ENCODE measurements at places on chromosomes 7 and 10.

GRCh38 chr7:55233001-55233400 is 132.1 kb upstream of the LANCL2 start:
- no peak for DNase-seq

GRCh38 chr7:118372530-118372929 is 148.0 kb downstream of the ANKRD7 start:
- no peak for DNase-seq

GRCh38 chr10:129397198-129397974 is 69.7 kb upstream of the MGMT start:
- no peak for DNase-seq

GRCh38 chr10:133484818-133485217 is 31.1 kb downstream of the SCART1 start:
- no peak for DNase-seq

DNA sequence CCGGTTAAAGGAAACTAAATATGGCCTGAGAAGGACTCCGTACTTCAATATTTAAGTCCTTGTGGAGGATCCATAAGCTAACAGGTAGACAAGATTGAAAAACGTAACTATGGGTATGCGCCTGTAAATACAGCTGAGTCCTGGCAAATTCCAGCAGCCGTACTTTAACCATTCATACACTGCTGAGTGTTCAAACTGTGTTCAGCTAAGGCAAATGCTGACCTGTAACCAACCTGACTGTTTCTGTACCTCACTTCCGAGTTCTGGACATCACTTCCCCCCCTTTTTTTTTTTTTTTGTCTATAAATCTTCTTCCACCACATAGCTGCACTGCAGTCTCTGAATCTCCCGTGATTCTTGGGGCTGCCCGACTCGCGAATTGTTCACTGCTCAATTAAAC is 69.1 kb downstream of the SRPK2 start:
- no peak for DNase-seq

GRCh38 chr7:84624527-84624926 is 429.9 kb upstream of the SEMA3A start:
- DNase-seq = no peak

GRCh38 chr10:27857616-27858015 is 112.0 kb upstream of the MKX start:
- no peak for DNase-seq

GRCh38 chr7:18278316-18278715 is 217.2 kb upstream of the HDAC9 start:
- no peak for DNase-seq

GRCh38 chr7:97733276-97734161 is 1.6 kb downstream of the TAC1 start:
- DNase-seq = no peak

DNA sequence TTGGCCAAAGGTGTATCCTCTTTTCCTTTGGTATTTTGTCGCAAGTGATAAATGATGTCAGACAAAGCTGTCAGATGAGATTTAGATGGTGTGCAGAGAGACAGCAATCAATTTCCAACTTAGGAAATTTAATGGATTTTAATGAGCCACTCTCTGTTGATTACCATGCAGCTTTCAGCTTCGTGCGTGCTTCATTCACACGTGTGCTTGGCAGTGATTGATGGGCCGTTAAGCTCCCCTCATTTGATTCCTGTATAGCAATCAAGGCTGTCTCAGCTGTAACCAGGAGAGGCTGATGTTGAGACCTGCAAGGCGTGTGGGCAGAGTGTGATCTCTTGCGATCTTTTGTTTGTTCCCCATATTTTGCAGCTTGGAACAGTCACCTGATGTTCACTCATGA is 439.6 kb downstream of the CALN1 start:
- no peak for DNase-seq

DNA sequence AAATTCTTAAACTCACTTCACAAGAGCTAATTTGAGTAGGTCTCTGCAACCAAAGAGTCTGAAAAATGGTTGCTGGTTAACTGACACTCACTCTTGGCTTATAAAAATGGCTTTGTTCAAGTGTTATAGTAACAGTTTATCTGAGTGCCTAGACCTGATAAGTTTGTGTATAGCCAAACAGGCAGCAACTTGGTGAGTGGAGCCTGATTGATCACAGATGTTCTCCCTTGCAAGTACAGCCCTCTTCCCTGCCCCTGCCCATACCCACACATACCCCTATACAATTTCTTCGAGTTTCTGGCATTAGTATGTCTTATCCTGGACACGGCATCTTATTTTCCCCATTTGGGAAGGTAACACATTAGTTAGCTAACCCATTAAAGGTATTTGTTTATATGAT is 149.5 kb downstream of the SLC16A9 start:
- DNase-seq = no peak

DNA sequence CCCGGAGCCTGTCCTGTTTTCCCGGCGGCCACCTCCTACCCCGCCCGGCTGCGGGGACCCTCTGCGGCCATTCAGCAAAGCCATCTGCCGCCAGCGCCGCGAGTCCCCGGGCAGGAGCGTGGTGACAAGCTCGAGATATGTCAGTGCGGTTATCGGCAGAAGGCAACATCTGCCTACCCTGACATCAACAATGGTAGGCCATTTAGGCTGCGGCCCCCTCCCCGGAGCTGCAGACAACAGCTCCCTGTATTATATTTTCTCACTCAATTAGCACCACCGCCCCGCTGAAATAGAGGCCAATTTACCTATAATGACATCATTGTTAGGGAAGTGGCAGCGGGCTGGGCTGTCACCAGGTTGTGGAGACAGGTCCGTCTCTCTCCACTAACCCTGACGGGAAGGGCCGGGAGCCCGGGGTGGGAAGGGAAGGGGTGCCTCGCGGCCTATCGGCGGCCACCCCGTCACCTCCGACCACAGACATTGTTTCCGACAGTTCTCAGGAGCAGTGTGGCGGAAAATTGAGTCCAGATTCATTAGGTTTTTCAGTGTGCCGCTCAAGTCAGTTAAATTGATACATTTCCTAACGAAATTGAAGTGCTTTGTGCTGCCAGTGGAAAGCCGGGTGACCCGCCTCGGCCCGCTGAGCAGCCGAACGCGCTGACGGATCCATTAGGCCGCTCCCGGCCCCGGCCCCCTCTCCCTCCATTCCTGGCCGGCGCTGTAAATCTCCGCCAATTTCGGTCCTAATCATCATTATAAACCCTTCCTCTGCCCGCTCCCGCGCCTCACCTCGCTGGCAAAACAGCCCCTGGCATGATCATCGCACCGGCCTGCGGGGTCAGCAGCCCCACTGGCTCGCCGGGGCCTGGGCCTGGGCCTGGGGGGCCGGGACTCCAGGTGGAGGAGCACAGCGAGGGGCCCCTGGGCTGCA is 43.0 kb downstream of the UNCX start:
- DNase-seq = no peak

DNA sequence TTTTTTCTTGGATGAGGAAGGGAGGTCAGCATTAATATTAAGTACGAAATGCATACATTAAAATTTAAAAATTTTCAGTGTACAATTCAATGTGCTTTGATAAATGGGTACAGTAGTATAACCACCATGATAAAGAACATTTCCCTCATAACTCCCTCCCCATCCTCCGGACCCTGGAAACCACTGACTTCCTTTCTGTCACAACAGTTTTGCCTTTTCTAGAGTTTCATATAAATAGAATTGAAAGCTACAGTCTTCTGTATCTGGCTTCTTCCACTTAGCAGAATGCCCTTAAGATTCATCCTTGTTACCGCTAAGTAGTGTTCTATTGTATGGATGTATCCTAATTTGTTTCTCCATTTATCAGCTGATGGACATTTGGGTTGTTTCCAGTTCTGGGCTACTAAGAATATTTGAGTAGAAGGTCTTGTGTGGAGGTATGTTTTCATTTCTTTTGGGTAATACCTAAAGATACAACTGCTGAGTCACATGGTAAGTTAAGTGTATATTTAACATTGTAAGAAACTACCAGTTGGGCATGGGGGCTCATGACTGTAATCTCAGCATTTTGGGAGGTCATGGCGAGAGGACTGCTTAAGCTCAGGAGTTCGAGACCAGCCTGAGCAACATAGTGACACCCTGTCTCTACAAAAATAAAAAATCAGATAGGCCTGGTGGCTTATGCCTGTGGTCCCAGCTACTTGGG is 30.8 kb downstream of the ABI1 start:
- no peak for DNase-seq

GRCh38 chr7:99238558-99239341 is 30.8 kb upstream of the KPNA7 start:
- DNase-seq = no peak

DNA sequence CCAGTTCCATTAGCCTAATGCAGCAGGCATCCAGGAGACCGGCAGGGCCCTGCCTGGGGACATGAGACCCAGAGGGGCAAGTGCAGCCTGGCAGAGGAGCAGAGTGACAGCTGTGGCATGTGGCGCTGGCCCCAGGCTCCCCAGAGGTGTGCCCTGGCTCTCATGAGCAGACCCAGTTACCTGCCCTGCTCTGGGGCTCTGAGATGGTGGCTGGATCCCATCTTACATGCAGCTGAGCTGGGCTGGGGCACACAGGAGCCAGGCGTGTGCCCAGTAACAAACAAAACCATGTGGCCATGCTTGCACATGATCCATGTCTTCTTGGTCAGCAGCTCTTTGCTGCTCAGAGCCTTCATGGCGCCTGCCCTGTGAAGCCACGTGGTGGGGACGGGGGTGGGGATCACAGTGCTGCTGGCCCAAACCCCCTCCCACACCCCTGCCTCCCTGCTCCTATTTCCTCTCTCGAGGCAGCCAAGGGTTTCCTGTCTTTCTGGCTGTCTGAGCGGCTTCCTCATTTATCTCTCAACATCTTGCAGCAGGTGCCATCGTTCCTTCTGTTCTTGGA is 40.3 kb upstream of the GTF2I start:
- DNase-seq = no peak

- DNase-seq = no peak
These were observed 6.5 kb upstream of the HERPUD2 start for GRCh38 chr7:35701287-35701900.

DNA sequence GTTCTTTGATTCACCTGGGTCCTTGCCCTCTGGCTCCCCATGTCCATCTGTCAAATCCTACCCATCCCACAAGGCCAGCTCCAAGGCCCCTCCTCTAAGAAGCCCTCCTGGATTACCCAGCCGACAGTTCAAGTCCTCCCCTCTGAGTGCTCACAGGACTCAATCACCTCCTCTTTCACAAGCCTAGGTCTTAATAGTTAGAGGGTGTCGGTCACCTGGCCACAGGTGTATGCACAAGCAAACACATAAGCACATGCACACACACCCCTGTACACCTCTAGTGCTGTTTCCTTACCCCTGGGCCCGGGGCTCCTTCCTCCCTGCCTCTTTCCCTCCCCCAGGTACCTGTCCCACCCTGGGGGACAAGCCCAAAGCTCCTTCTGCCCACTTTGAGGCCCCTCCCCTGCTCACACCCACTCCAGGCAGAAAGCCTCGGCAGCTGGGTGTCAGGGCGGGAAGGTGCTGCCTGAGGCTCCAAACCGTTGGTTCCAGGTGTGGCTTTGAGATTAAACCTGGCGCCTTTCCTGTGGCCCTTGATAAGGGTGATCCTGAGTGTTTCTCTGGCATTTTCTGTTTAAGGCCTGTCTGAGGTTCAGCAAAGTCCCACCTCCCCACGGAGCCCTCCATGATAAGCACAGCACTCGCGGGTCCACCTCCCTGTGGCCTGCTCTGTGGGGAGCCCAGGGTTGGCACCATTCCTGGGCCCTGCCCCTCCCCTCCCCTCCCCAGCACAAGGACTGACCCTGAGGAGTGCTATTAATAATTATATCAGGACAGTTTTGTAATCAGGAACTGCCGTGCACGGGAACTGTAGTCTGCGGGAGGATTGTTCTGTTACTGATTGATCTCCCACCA is 14.6 kb upstream of the AQP1 start:
- DNase-seq = no peak

DNA sequence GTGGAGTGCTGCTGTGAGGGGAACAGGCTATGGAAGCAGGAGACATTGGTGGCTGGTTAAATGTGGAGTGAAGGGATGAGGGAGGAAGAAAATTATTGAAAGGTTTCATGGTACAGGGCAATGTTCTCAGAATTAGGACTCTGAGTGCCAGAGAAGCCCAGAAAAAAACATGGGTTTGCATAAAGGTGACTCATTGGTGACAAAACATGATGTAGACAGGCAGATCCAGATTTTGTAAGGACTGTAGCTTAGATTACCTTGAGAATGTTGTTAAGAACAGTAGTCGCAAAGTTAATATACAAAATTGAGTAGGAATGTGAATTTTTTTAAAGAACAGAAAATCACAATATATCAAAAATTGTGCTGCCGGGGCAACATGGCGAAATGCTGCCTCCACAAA is 134.9 kb upstream of the ZNF438 start:
- no peak for DNase-seq

DNA sequence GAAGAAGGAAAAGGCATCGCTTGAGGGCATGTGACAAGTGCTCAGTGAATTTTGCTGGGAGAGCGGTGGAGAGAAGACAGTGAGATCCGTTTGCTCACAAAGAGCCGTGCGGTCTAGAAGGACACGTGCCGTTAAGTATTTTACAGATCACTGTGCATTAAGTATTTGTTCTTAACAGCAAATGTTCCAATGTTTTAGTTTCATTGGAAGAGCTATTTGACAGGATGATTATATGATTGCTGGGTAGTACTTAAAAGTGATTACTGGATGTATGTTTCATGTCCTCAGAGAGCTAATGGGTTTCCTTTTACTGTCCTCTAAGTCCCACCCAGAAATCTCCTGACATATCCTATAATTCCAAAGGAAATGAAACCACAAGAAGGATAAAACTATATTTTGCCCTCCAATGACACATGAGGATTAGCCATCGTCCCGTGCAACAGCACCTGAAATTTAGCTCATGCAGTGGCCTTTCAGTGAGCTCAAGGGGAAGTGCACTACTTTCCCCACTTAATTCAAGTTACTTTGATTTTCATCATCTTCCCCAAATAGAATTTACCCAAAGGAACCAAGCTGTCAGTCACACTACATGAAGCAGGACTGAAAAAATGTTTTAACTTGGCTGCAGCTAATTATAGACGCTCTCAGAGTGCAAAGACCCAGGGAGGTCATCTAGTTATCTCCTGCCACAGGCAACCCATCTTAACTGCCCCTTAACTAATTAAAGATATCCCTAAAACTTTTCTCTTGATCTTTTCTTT is 80.3 kb downstream of the KLF6 start:
- no peak for DNase-seq

DNA sequence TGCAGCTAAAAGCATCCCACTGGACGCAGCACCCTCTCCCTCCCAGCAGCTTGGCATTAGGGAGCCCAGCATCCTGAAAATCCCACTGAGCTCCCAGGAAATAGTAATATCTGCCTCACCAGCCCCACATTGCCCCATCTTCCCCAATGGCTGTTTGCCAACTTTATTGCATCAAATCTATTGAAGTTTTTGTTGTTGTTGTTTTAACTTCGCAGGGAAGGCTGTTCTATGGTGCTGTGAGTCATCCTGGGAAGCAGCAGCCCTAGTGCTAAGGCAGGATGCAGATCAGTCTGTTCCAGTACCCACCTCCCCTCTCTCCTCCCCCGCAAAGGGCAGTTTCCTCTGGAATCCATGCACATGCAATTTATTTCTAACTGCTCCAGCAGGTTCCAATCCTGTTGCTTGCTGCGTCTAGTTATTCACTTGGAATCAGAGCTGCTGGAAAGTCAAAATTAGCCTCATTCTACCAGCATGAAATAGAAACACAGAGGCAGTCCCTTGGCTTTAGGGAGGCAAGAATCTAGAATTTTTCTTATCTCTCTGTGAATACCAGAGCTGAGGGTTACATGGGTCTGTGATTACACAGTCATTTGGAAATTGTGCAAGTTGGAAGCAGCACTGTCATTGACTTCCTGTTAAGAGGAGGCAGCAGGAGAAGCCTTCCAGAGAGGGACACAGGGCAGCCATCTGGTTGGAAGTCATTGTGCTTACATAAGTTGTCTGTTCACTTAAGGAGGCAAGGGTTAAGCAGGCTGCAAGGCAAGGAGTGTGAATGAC is 115.9 kb upstream of the CACUL1 start:
- DNase-seq = no peak

- DNase-seq = no peak
These were observed 123.7 kb upstream of the SEC61G start for GRCh38 chr7:54882694-54883093.

All from stimulated activated CD8-positive, alpha-beta memory T cell treated with anti-CD3 and anti-CD28 coated beads, Interleukin-7, amount 100 ng/mL, for 24 hours (primary cell).